ENCODE measurements at places on chromosomes 6 and 20.
A peak's percentile ranks its signal among the peaks of the same experiment; 100 is the strongest.

GRCh38 chr6:13304101-13304500 is 24.2 kb downstream of the TBC1D7 start:
- no peak for DNase-seq

DNA sequence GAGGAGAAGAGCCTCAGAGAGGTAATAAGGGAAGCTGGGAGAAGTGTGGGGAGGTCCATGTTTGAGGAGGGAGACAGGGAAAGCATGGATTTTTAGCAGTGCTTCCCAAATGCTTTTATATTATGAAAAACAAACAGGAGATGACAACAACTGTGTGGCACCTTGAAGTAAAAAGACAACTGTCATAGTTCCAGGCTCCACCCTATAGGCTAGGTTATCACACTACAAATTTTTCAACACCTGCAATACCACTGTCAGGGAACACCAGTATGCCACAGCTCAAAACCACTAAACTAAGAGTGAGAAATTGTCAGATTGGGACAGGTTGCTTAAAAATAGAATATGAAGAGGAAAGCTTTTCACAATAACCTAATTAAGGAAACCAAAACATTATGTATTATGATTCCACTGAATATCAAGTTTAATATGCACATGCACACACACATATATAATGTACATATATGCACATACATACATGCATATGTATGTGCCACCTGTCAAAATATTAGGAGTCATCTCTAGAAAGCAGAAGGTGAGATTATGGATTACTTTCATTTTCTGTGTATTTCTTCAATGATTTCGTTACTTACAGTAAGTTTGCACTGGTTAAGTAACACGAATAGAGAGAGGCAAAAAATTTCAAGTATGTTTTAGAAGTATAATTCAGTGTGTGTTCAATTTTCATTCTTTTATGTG is 261.2 kb downstream of the PTPRK start:
- no peak for DNase-seq

GRCh38 chr6:31577579-31577966 is 2.2 kb downstream of the TNF start:
- DNase-seq, result no peak

- DNase-seq, result no peak
These were observed 20.2 kb downstream of the NTSR1 start for GRCh38 chr20:62728781-62729300.

GRCh38 chr6:142945446-142946180 is 637 bp upstream of the HIVEP2 start:
- peak; percentile 44 for DNase-seq

- no peak for DNase-seq
These were observed 91.6 kb downstream of the PRND start for GRCh38 chr20:4813076-4813862.

DNA sequence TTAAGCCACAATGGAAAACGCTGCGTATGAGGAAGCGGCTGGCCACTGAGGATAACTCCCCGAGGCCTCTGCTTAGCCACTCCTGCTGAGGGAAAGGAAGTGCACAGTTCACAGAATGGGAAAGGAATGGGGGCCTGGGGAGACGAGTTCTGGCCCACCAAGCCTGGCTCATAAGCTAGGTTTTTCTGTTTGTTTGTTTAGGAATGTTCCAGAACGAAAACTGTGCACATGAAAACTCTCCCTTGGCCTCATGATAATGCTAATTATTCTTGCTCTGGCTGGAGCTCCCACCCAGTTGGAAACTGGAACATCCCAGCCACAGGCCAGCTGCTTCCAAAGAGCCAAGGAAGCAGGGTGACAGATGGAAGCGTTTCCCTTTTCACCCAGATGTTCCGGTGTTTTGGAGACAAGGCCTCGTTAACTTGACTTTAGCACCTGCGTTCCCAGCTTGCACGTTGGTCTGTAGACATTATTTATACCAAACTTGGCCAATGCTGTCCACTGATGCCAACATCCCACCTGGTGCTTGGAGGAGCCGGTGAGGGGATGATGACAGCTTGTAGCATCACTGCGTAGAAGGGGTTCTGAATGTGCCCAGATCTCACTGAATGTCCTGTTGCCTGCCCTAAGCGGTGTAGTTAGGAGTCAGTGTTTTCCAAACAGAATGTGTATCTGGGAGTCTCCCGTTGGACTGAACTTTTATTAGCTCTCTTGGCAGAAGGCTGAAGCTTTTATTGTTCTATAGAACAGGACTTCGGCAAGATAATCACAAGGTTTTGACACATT is 34.5 kb downstream of the APCDD1L start:
- DNase-seq, result no peak

DNA sequence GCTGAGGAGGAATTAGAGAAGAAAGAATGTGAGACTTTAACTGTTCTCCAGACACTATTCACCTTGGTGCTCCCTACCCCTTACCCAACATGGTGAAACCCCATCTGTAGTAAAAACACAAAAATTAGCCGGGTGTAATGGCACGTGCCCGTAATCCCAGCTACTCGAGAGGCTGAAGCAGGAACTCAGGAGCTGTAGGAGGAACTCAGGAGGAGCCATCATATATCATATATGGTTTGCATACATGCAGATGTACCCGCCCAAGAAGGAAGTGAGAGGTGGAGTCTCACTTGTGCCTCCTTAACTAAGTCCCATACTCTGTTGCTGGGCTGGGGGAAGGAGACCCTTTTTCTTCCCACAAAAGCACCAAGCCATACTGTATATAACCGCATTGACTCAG is 35.5 kb upstream of the ME1 start:
- no peak for DNase-seq

DNA sequence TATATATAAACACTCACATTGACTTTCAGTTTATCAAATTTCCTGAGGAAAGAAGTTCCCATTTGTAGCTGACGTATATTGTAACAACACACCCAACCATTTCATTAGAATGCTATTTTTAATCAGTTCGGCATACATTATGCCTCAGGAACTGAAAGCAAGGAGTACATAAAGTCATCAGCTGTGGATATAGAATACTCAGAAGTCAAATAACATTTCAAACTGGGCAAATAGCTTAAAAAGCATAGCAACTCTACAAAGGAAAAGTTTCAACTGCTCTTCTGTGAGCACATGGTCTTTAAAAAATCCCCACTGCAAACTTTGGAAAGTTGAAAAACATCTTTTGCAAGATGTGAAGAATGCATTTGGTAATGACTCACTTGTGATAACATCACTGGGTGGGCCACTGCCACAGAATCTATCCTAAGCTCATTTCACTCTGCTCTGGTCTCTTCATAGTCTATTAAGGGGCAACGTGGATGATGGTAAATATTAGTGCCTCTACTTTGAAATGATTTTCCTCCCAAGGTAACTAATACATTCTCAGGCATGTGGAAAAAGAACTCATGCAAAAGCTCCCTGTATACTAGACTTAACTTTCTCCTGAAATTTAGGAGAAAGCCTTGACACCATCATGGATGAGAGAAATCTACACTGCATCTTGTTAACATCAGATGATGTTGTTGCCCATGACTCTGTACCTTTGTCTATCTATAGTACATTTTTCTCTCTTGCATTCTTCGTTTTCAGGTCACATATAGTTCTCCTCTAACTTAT is 49.2 kb downstream of the FYN start:
- no peak for DNase-seq

GRCh38 chr6:85463621-85464259 is 13.9 kb downstream of the NT5E start:
- no peak for DNase-seq
